Naive thymus-derived CD8-positive, alpha-beta T cell (primary cell): ENCODE measurements at places on chromosomes 12 and 14. TPM values are rescaled to one million over a fixed set of nuclear protein-coding genes. Genes with fewer than 3 reads are reported as not detected.

Gene ATG2B
- 0.96 TPM for polyA plus RNA-seq

Gene NEUROD4
- not detected for polyA plus RNA-seq

Gene SLC6A13
- 0.51 TPM for polyA plus RNA-seq

Gene PYGL
- polyA plus RNA-seq: 0.06 TPM

Gene IL26
- not detected for polyA plus RNA-seq

Gene USP44
- 10.9 TPM for polyA plus RNA-seq
